Stimulated activated CD4-positive, alpha-beta T cell treated with anti-CD3 and anti-CD28 coated beads, Interleukin-1b, Interleukin-23, amount 100 ng/mL, for 48 hours (primary cell): ENCODE measurements at places on chromosomes 4 and X.

GRCh38 chrX:121832446-121832845 lies 785.0 kb downstream of the GLUD2 start:
- DNase-seq: no peak

GRCh38 chr4:174259580-174259979 lies 23.9 kb downstream of the FBXO8 start:
- no peak for DNase-seq

- no peak for DNase-seq
Observed at GRCh38 chrX:34778916-34779315, 121.8 kb upstream of the TMEM47 start.

- DNase-seq: peak; percentile 39
Observed at GRCh38 chr4:150302553-150302952, 224.3 kb downstream of the DCLK2 start.

DNA sequence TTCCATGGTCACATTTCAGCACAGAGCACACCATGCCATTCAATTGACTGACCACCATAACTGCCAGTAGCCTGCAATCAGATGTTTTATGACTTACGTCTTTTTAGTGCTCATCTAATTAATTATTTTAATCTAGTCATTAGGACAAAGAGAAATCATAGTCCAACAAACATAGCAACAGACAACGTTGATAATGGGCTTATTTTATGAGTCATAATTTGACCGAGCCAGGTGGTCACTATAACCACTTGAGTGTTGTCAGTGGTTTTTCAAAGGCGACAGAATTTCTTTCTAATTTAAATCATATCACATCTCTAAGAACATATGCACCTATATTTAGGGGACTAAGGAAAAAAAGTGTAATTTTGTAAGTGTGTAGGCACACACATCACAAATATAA lies 1.9 kb downstream of the SEC24D start:
- DNase-seq: no peak

DNA sequence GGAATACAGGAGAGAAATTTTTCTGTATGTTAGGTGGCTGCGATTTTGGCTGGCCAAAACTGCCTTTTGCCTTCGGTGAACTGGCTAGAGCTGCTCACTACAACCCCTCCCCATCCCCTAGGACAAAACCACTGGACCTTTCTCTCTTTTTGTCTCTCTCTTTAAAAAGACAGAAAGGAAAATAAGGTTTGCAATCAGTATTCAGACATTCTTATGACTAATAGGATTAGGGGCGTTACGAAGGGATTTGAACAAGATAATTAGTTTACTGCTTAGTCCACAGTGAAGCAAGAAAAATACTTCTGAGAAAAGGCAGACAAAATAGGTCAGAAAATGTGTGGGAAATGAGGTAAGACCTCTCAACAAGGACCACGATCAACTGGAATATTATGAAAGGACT lies 180.4 kb downstream of the SLIT2 start:
- DNase-seq: no peak

- DNase-seq: no peak
Observed at GRCh38 chr4:81460191-81460701, 11.5 kb downstream of the RASGEF1B start.
